ENCODE measurements at places on chromosomes 11 and 22.
A peak's percentile ranks its signal among the peaks of the same experiment; 100 is the strongest.

DNA sequence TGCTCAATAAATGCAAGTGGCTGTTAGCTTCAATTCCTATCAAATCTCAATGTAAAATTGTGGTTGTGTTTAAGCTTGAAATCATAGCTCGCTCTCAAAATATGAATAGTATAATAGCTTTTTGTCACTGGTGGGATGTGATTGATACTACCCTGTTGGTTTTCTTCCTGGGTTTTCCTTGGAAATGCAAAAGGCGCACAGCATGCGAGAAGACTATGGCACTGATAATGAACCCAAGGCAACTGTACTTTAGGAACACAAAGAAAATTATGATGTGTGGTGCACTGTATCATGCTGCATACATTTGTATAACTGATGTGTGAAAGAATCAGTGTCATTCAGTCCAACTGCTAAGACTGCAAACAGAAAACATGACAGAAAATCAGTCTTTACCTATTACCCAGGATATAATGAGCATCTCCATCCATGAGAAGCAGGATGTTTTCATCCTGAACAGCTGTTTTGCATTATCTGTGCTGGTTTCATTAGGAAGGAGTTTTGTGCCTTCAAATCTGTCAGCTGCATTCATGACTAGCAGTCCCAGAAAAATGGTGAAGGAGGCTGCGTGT lies 101.2 kb downstream of the TRPC6 start:
- no peak for DNase-seq

- DNase-seq, result no peak
Observed at GRCh38 chr11:86772999-86773398, 27.3 kb upstream of the PRSS23 start.

- DNase-seq, result no peak
Observed at GRCh38 chr11:64935359-64936081, at the start of gene GPHA2. GPHA2 (minus strand) TSS chr11:64935893; CDS start chr11:64935460, 433 bp downstream.

- no peak for DNase-seq
Observed at GRCh38 chr22:50569041-50569459, 6.3 kb upstream of the SYCE3 start.

- no peak for DNase-seq
Observed at GRCh38 chr11:75565221-75565814, 3.3 kb downstream of the SERPINH1 start.

- no peak for DNase-seq
Observed at GRCh38 chr11:2308713-2309112, 6.9 kb downstream of the TSPAN32 start.

- no peak for DNase-seq
Observed at GRCh38 chr22:24325105-24325757, 54.6 kb downstream of the SPECC1L start.

GRCh38 chr11:44893846-44894617 lies 56.7 kb downstream of the TP53I11 start:
- DNase-seq, result peak; percentile 41

- DNase-seq, result no peak
Observed at GRCh38 chr11:69726019-69726418, 22.2 kb upstream of the FGF19 start.

- no peak for DNase-seq
Observed at GRCh38 chr22:25137577-25138525, 61.8 kb upstream of the CRYBB3 start.

- no peak for DNase-seq
Observed at GRCh38 chr11:3169255-3170043, 4.3 kb upstream of the OSBPL5 start.

DNA sequence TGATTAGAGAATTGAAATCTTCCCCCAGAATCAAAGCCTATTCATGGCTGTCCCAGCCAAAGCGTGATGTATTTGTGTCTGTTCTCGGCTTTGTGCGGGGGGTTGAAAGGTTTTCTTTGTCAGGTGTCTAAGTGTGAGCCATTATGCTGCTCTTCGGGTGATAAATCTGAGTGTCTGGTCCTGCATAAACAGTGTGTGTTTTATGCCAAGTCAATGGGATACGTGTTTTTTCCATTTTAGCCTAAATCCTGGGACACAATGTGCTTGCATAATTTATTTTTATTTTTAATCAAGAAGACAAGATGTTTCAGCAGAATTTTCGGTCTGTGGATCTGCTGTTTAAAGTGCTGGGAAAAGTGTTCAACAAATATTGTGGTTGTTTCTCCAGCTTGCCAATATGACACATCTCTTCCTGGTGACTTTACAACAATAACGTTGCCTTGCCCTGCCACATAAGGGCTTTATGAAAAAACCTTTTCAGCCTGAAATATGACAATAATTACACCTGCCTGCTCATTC lies 267.8 kb downstream of the TBC1D22A start:
- DNase-seq, result no peak

DNA sequence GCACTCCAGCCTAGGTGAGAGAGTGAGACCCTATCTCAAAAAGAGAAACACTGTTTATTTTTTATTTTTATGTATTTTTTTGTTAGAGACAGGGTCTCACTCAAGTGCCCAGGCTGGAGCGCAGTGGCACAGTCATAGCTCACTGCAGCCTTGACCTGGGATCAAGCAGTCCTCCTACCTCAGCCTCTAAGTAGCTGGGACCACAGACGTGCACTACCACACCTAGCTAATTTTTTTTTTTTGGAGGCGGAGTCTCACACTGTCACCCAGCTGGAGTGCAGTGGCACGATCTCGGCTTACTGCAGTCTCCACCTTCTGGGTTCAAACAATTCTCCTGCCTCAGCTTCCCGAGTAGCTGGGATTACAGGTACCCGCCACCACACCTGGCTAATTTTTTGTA lies 6.4 kb downstream of the RBX1 start:
- no peak for DNase-seq

GRCh38 chr11:119028346-119029068 lies 2.2 kb downstream of the SLC37A4 start:
- DNase-seq, result no peak

- no peak for DNase-seq
Observed at GRCh38 chr11:76217653-76218160, 11.4 kb upstream of the WNT11 start.

DNA sequence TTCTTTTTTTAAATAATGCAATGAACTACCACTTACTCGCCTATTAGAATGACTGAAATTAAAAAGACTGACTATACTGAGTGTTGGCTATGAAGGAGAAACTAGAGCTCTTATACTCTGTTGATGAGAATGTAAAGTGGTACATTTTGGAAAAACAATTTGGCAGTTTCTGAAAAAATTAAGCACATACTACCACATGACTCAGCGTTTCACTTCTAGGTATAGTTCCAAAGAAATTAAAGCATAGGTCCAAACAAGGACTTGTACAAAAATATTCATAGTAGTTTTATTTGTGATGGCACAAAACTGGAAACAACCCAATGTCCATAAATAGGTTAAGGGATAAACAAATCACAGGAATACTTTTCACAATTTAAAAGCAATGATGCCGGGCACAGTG lies 22.4 kb upstream of the SLC29A2 start:
- no peak for DNase-seq

DNA sequence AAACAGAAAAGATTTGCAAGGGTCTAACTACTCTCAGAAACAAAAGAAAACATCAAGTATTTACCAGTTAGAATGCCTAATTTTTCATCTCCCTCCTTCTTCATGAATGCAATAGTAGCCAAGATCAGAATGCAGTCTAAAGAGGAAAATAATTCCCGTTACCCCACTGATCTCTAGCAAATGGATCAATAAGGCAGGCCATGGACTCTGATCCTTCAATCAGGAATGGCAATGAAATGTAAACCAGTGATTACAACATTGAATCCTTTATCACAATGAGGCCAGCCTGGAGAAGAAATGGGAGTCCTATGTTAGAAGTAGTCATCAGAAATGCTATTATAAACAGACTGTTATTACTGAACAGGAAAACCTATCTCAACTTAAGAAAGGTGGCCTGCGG lies 106.6 kb downstream of the APOL5 start:
- DNase-seq, result no peak

DNA sequence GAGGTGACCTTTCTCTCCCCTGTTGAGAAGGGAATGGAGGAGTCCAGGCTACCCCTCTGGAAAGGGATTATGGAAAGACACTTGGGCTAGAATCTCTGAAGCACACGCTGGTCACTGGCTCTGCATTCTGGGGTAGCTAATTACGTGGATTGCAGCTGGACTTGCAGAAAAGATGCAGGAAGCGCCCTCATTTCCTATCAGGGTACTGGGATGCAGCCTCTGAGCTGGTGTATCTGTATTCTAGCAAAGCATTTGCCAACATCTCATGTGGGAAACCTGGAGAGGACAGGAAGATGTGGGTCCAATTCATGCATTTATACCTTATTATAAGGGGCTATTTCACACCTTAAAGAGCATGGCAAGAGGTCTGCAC lies 44.3 kb downstream of the CD82 start:
- DNase-seq, result no peak

DNA sequence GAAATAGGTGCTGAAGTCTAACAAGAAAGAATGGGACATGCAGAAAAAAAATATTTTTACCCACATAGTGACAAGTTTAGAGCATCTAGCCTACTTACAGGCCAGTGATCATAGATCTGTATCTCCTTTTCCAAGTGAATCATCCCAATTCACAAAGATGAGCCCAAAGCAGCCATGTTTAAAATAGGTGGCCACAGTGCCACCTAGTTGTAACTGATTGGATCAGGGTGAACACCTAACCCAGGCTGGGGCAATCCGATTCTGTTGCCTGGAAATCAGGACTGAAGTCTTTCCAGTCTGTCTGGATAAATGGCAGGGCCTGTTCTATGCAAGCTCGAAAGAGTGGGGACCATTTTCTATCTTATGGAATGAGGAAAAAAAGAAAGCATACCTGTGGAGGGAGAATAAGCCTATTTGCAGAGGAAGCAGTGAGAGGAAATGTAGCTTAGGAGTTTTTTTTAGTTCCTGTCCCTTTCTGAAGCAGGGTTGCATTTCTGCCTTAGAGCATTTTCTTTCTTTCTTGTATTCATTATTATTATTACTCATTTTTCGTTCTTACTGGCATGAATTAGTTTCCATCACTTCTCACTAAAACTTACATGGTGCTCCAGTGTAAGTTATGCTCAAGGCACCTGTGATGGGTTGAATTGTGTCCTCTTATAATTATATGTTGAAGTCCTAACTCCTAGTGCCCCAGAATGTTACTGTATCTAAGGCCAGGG lies 113.2 kb upstream of the RAG2 start:
- DNase-seq, result no peak

DNA sequence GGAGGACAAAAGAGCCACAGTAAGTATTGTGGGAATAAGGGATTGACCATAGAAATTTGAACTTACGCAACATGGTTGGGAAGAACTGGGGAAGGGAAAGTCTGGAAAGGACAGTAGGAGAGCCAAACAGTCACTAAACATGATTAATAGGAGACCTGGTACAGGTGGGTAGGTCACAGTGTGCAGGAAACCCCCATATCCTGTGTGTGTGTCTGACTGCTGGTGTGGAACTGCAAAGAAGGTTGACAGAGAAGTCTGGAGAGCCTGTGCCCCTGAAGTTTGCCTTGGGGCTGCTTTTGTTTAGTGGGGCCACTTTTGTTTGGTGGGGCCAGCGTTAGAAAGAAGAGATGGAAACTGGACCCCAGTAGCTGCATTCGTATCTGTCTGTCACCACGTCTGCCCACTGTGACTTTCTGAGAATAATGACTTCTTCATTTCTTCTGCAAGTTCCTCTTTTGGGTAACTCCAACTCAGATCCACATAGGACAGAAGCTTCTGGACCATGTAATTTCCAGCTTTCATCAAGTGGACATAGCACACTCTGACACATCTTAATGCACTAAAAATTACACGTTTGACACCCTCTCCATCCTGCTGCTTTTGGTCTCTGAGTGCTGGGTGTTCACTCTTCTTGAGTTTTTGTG lies 126.8 kb upstream of the RAG2 start:
- DNase-seq, result no peak

DNA sequence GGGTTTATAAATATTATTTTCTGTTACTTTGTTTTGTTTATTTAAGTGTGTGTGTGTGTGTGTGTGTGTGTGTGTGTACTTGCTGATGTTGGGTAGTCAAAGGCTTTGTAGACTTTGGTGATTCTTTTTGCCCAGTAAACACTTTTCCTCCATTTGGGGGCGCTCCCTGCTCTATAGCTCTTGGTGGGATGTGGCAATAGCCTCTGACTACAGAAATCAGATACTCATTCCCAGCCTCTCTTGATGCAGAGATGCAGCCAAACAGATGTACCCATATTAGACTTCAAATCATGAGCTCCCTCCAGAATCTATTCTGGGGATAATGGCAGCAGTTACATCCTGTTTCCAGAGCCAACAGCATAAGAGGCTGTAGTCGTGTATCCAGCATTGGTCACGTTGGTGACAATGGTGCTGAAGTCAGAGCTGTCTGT lies 33.4 kb upstream of the APOL5 start:
- DNase-seq, result no peak

DNA sequence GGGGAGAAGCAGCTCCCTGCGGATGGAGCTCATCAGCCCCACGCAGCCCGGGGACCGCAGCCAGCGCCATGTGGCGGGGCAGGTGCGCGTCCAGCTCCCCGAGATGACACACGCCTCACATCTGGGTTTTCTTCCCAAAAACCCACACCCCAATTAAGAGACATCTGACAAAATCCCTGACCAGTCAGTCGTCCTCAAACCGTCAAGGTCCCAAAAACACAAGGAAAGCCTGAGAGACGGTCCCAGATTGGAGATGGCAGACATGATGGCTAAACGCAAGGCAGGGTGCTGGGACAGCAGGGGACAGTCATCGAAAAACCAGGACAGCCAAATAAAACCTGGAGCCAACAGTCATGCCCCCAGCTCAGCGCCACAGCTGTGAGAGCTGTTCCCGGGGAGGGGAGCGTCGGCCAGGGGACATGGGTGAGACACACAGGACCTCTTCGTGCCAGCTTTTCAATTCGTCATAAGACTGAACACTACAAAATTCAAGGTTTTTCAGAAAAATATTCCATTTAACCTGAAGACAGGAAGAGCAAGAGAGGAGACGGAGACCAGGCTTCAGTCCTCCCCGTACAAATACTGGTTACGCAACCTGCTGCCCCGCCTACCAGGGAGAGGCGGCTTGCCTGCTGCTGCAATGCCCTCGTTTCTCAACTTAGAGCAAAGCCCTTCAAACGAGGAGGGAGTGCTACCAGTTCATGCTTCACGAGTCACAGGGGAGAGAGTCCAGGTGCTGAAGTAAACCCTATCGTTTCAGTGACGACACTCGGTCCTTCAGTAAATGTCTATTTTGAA lies 10.5 kb downstream of the TOLLIP start:
- DNase-seq, result no peak

GRCh38 chr22:38196791-38197419 lies 4.9 kb upstream of the MAFF start:
- no peak for DNase-seq

- no peak for DNase-seq
Observed at GRCh38 chr11:63548178-63548577, 11.6 kb downstream of the PLAAT4 start.

DNA sequence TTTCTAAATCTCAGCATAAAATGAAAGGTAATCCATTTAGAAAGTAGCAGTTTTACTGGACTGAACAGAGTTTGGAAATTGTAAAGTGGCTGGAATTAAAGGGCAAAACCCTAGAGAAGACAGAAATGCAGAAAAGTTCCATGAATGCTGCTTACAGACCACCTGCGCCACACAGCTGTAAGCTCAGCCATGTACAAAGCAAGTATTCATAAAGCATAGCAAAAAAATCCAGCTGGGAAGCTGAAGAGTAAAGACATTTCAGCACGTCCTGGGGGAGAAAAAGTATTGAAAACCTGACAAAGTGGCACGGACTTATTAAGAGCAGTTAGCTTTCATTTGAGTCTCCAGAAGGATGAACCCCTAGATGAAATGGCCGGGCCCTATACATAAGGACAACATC lies 220.1 kb upstream of the CNTN5 start:
- DNase-seq, result no peak
